Esophagus mucosa (tissue), 1 donor: ENCODE measurements at places on chromosomes 2 and 18. TPM values are rescaled to one million over a fixed set of nuclear protein-coding genes. Genes with fewer than 3 reads are reported as not detected.
A peak's percentile ranks its signal among the peaks of the same experiment; 100 is the strongest.

- no peak for ATAC-seq
Observed at GRCh38 chr2:76120176-76120575, 409.5 kb upstream of the GCFC2 start.

DNA sequence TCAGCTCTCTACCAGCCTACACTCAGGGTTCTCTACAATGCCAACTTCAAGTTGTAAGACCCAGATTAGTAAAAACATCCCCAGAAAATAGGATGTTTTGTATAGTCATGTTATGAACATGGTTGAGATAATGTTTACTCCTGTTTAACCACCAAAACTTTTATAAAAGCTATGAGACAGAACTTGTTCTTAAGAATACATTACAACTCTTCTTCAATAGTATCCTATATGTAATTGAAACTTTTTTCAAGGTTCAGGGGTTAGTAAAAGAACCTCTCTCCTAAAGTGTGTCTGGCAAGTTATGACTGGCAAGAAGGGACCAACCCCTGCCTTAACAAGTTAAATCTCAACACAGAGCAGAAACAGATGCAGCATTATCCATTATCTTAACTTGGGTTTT, 118.8 kb upstream of the STK17B start:
- no peak for ATAC-seq

DNA sequence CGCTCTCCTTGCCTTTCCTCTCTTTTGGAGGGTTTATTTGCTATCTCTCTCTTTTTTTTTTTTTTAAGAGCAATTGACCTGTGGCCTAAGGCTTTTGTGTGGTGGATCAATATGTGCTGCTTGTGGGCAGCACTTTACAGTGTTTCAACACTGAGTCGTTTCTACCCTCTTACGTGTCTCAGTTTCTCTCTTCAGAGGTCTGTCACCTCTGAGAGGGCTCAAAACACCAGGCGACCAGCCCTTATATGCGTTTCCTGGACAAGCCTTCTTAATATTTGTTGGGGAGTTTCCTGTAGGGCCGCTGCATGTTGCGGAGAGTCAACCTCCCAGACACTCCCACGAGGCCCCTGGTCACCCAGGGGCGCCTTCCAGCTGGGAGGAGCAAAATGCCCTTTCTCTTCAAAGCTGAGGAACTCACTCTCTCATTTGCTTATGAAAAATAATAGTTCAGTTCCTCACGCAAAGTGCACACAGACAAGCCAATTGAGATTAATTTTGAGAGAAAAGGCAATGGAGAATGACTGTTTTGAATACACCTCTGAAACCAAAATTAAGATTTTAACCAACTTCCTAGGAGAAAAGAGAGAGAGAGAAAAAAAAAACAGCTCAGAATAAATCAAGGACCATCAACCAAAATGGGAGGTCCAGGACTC, 96.3 kb upstream of the B3GNT2 start:
- ATAC-seq: no peak

The TAF1B gene
- total RNA-seq: 24.7 TPM

The SERPINB8 gene
- total RNA-seq: 44.0 TPM

The SLC8A1 gene
- total RNA-seq: 1.3 TPM

The POTEF gene
- not detected for total RNA-seq

DNA sequence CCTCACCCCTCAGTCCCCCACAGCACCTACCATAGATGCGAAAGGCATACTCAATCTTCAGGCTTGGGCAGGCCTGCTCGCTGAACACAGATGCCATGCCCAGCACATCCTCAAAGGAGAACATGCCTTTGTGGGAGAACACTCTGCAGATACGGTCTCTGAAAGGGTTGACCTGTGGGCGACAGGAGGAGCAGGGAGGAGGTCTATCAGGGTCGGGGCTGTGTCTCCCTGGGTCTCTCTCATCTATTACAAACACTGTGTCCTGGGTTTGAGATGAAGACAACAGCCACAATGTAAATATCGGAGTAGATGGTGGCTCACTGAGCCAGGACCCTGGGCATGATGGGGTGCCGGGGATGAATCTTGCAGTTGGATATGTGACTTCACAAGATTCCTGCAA, 46.0 kb downstream of the CIB4 start:
- no peak for ATAC-seq

DNA sequence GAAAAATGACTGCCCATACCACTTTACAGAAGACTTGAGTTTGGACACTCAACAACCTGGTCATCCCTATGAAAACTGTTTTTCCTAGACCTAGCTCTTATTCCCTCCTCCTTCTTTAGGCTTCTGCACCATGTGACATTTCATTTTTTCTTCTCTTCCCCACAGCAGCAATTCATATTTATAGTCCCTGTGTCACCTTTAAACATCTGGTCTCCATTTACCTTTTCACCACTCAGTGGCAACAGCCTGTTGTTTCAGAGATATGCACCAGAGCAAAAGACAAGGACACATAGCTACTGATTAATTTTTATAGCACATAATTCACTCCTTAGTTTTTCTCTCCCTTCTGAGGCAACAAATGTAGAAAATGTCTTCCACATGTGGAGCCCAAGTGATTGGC, 118.7 kb downstream of the RIT2 start:
- no peak for ATAC-seq

DNA sequence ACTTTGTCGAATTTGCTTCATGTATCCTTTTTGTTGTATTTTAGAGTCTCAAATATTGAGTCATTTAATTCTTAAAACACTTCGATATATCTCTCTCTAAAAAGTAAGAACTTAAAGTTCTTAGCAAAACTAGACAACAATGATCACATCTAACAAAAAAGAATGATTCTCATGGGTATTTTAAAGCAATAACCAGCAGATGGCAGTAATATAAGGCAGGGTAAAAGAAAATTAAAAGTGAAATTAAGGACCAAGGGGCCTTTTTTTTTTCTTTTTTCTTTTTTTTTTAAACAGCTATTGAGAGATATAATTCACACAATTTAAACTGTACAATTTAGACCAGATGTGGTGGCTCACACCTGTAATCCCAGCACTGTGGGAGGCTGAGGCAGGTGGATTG, 9.9 kb upstream of the AOX1 start:
- ATAC-seq: no peak

The CHRND gene
- not detected for total RNA-seq

GRCh38 chr18:70289351-70290312, 787 bp downstream of the SOCS6 start:
- ATAC-seq: peak; percentile 44

DNA sequence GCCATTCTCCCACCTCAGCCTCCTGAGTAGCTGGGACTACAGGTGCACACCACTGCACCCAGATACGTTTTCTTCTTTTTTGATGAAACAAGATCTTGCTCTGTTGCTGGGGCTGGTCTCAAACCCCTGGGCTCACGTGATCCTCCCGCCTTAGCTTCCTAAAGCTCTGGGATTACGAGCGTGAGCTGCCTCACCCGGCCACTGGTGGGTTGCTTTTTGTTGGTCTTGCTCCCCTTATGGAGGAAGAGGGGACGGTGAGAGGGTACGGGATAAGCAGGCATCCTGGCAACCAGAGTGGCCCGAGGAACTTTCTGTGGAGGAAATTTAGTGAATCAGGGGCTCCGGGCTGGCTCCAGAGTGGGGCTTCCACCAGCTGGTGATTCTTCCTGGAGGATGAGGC, 222.3 kb downstream of the HDAC4 start:
- ATAC-seq: no peak

GRCh38 chr2:209383212-209383611, 40.6 kb upstream of the MAP2 start:
- peak; percentile 89 for ATAC-seq

GRCh38 chr2:30862054-30862651, 54.9 kb upstream of the CAPN13 start:
- ATAC-seq: peak; percentile 55

The CXCR4 gene
- total RNA-seq: 3.6 TPM

DNA sequence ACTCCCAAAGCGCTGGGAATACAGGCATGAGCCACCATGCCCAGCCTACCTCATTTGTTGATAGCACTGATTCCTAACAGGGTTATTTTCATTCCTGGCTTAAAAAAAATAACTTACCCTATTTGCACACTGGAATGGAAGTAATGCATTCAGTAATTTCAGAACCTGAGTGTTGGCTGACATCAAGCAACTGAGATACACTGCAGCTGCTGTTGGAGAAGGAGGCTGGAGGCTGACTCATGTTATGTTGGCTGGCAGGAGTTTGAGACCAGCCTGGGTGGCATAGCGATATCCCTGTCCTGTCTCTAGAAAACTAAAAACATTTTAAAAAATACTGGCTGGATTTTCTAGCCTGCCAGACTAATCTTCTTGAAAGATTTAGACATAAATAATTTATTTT, 385.1 kb upstream of the MEX3C start:
- ATAC-seq: no peak

DNA sequence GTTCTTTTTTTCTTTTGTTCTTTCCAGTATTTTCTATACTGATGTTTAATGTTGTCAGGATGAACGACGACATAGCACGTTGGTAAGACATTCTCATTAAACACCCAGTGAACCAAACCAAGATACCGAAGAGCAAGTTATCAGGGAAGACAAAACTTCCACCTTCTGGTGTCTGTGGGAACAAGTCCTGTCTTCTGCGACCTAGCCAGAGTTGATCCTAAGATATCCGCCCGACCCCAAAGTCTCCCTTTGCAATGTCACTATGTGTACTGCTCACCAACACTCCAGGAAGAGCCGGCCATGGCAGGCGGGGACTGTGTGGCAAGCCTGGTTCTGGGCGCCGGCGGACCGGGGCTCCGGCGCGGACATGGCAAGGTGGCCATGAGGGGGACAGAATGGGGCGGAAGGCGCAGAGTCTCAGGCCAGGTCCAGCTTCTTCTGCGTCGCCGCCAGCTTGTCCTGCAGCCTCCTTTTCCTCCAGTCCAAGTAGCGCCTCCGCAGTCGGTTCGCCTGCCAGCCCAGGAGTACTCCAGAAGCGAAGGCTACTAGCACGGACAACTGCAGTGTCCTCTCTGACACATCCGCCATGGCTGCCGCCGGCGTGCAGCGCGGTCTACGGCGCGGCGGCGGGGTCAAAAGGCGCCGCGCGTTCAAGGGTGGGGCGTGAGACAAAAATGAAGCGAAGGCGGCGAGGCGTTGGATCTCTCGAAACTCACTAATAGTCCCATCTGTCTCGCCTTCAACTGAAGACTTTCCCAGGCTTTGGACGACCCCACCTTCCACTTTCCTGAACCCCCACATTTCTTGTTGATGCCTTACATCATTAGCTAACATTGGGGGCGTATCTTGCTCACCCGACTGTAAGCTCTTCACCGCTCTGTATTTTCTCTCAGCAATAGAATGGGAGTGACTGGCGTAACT, at the start of gene MTLN:
MTLN (minus strand) TSS at position 610 of the 921 bp plus-strand sequence; CDS start at position 588, 22 bp downstream.
- ATAC-seq: peak; percentile 92

The TLX2 gene
- not detected for total RNA-seq

- no peak for ATAC-seq
Observed at GRCh38 chr2:27904405-27904665, 13.8 kb downstream of the BABAM2 start.

DNA sequence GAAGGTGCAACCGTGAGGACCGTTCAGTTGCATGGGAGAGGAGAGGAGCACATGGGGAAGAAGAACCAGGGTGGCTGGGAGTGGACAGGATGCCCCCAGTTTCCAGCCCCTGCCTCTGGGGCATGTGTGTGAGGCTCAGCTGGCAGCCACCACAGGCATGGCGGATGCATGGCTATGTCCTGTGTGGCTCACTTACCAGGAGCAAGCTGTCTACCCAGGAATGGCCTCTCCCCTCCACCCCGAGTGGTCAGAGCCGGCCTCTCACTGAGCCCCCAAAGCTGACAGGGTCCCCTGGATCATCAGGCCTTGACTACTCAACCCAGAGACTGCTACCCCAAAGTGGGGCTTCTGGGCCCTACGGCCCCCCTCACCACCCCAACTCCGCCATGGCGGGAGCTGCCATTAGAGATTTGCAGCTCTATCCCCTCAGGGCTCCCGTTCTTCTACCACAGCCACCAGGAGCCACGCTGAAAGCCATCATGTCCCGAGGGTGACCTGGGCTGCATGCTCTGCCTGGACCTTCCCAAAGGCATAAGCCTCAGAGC, 65.3 kb downstream of the RHOB start:
- ATAC-seq: no peak

- ATAC-seq: peak; percentile 53
Observed at GRCh38 chr2:95020275-95021022, 5.1 kb upstream of the MAL start.

- ATAC-seq: no peak
Observed at GRCh38 chr18:61225336-61225735, 107.9 kb upstream of the CDH20 start.

DNA sequence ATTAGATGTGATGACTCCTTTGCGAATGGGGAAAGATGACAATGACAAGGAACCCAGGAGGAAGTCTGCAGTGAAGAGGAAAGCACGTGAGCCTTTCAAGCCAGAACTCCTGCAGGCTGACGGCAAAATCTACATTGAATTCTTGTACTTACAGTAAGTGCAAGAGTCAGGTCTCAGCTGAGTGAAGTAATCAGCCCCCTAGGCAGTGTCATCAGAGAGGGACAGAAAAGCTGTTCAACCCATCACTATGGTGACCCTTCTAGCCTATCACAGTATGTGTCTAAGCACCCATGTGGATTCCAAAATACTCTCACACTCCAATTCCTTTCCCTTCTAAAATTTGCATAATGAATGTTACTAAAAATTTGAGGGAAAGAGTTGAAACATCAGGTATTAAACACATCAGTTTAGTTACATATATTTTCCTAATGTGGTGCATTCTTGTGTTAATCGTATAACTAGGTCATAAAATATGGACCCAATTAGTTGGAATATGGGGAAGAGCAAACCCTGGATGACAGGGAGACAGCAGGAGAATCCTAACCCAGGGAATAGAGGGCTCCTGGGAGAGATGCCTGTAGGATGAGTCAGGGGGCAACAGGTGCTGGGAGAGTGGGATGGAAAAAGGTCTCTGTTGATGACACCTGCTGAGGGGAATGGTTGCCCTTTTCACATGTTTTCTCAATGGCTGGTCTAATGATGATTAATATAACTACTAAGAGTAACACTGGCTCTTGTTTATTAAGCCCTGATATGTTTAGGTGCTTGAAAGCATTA, 39.5 kb downstream of the VWC2L start:
- ATAC-seq: no peak

DNA sequence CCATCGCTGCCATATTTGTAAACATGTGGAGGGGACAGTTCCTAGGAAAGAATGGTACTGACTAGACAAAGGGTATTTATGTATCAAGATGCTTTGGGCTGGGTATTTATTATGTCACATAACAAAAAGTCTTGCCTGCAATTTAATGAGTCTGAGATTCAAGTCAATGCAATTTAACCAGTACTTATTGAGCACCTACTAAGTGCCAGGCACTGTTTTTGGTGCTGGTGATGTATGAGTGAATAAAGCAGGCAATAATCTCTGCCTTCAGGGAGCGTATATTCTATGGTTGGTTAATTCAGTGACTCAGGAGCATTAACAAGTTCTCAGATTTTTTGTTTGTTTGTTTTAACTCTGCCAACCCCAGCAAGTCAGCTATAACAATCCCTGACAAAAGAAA, 24.6 kb upstream of the ACVR1 start:
- no peak for ATAC-seq

The MALL gene
- 248 TPM for total RNA-seq

The KIF5C gene
- 0.08 TPM for total RNA-seq
